Right atrium auricular region (tissue), 2 donors: ENCODE measurements at places on chromosomes 1 and 21.

GRCh38 chr1:212668477-212668876 is 31.2 kb downstream of the BATF3 start:
- peak overlapping the region; percentile 83 for H3K27ac ChIP-seq
- peak; percentile 30 for DNase-seq
- no peak overlapping the region for H3K4me3 ChIP-seq
- no peaks in the 10 kb centered on the region for H3K27me3 ChIP-seq

GRCh38 chr1:150185481-150185880 is 35.8 kb downstream of the PLEKHO1 start:
- no peak overlapping the region for H3K27ac ChIP-seq
- H3K27me3 ChIP-seq: no peaks in the 10 kb centered on the region
- H3K36me3 ChIP-seq: no peaks in the 10 kb centered on the region

DNA sequence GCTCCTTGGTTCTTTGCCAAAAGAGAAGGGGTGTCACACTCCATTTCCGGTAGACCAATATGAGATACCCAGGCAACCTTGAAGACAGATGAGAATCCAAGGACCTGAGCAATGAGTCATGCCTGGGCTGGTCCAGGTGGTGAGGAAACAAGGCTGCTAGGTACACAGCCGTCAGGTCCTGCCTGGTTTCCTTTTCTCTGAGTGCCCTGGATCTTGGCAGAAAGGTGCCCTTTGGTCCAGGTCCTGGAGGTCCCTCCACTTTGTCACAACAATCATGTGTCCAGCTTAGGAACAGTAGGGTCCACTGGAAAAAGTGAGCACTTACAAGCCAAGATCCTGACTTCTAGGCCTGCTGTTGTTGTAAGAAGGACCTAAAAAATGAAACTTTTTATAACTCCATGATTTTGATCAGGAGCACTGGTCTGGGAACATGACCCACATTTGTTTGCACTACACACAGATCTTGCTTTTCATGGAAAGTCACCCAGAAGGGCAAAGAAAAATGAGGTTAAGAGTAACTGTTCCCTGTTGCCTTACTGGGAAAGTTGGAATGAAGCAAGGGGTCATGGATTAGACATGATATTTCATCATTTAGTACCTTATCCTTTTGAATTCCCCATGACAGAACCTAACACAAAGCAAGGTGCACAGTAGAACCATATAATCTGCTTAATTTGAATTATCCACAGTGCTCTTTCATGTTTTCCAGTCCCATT is 94.7 kb downstream of the PAPPA2 start:
- H3K36me3 ChIP-seq: no peaks in the 10 kb centered on the region
- no peak for DNase-seq
- no peak overlapping the region for H3K27ac ChIP-seq
- no peaks in the 10 kb centered on the region for H3K4me1 ChIP-seq

DNA sequence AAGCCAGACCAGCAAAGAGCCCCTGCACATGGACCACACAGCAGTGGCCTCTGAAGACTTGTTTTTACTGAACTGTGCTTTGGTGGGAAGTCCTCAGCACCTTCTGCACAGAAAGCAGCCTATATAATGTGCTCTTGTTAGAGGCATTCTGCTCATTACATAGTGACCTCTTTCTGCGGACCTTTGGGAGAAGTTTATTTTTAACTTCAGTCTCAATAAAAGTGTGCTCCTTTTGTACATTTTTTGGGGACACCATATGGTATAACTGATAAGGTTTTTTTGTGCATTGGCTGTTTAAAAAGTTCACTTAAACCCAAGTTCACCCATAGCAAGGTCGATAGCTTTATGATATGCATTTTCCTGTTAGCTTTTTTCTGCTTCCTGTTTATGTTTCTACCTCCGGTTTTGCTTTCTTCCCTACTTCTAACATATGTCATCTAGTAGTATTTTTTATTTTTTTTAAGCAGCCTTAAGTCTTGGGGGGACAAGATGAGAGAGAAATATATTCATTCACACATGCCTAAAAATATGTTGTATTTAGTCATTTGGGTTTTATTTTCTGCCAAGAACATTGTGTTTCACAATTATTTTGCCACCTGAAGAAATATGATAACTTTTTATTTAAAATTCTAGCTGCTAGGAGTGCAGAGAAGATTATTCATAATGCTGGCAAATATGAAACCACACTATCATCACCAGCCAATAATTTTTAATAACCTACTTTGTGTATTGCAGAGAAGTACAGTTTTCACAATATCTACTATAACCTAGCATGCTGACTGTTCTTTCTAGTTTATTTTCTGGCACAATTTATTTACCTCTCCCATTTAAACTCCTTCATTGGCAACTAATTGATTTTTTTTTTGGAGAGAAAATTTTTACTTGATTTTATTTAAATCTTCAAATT is 22.9 kb upstream of the SLC19A2 start:
- no peak overlapping the region for H3K4me3 ChIP-seq
- DNase-seq: no peak
- H3K4me1 ChIP-seq: peaks cover 13% of the 10 kb centered on the region
- no peaks in the 10 kb centered on the region for H3K36me3 ChIP-seq

DNA sequence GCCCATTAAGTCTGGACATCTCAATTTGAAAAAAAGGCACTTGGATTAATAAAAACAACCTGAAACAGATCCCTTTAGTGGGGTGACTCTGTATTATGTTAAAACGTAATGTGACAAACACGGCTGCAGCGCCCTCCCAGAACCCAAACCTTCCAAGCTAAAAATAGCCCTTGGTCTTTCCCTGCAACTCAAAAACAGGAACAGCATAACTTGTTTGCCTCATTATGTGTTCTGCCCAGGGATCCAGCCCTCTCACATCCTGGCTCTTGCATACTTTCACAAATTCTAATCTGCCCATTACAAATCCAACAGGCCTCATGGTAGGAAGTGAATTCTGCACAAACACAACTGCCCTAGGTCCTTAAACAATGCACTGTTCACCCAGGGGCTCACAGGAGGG is 94.7 kb upstream of the GADD45A start:
- no peak overlapping the region for H3K4me3 ChIP-seq
- H3K27ac ChIP-seq: peak overlapping the region; percentile 41
- peak; percentile 73 for DNase-seq
- peaks cover 29% of the 10 kb centered on the region for H3K4me1 ChIP-seq
- H3K27me3 ChIP-seq: no peaks in the 10 kb centered on the region

DNA sequence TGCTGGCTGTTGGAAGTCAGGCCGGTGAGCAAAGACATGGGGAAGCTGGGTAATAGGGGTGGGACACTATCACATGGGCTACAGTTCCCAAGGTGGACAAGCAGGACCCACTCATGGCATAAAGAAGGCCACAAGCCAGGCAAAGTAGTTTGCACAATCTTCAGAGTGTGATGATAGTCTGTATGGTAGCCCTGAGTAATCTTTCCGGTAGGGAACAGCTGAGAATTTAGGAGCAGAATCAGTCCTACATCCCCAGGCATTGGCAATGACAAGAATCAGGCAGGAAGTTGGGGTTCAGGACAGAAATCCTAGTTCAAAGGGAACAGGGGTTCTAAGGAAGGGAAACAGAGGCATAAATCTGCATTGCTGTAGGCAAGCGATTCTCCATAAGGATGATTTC is 23.9 kb upstream of the SPATA6 start:
- no peak overlapping the region for H3K27ac ChIP-seq
- no peak for DNase-seq
- peaks cover 7% of the 10 kb centered on the region for H3K4me1 ChIP-seq
- no peak overlapping the region for H3K4me3 ChIP-seq
- no peaks in the 10 kb centered on the region for H3K36me3 ChIP-seq

DNA sequence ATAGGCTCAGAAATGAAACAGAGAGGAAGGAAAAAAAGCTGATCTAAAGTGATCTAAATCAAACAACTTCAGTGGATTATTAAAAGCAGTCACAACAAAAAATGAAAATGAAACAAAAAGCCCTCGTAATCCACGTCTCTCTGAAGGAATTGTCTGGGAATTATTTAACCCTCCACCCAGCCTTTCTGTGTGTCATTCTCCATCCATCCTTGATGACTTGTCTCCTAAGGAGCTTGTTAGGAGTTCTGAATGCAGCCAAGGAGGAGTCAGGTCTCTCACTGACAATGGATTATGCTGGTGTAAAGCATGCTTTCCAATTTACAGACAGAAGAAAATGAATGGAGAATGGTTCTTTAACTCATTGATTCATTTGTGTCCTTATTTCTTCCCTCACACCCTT is 359.3 kb upstream of the RUNX1 start:
- no peaks in the 10 kb centered on the region for H3K36me3 ChIP-seq
- H3K4me3 ChIP-seq: no peak overlapping the region
- no peaks in the 10 kb centered on the region for H3K27me3 ChIP-seq
- no peaks in the 10 kb centered on the region for H3K4me1 ChIP-seq
- H3K27ac ChIP-seq: no peak overlapping the region
- DNase-seq: no peak

DNA sequence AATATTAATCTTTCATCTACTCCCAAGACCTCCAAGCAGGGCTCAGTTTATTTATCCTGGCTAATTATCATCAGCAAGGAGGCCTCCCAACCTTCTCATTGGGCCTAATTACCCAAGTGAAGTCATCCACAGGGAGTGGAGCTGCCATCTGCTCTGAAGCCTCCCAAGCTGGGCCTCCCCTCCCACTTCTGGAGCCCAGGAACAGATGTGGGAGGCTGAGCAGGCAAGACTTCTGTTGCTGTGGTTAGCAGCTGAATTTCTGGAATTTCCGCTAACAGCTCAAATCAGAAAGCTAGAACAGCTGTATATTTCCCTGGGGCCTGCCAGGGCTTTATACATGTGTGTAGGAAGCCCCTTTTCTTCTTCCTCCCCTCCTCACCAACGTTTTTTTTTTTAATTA is 127.5 kb downstream of the UCK2 start:
- no peak overlapping the region for H3K27ac ChIP-seq
- H3K27me3 ChIP-seq: no peaks in the 10 kb centered on the region
- DNase-seq: no peak
- H3K4me3 ChIP-seq: no peak overlapping the region

DNA sequence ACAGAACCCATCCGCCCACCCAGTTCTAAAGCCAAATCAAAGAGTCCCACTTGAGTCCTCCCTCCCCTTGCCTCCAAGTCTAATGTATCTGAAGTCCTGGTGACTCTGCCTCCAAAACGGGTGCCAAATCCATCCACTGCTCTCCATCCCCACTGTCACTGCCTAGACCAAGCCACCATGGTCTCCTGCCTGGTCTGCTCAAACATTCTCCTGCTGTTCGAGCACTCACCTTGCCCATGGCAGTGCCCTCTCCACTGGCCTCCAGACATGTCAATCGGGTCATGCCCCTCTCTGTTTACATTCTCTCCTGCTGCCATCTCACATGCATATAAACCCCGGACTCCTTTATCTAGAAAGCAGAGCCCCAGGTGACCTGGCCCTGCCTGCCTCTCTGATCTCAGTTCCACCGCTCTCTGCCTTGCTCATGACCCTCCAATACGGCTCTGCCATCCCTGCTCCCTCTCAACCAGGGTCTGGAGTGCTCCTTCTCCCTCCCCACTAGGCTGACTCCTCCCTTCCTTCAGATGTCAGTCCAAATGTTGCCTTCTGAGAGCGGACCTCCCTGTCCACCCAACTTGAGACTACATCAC is 32.1 kb upstream of the MX1 start:
- no peak overlapping the region for H3K27ac ChIP-seq
- peaks cover 12% of the 10 kb centered on the region for H3K36me3 ChIP-seq
- no peaks in the 10 kb centered on the region for H3K4me1 ChIP-seq
- DNase-seq: peak; percentile 47
- H3K27me3 ChIP-seq: no peaks in the 10 kb centered on the region
